GF-D8 (cell line): ENCODE measurements at places on chromosomes 2 and 18.

GRCh38 chr2:46050489-46050888 is 246.7 kb upstream of the EPAS1 start:
- no peak for DNase-seq

GRCh38 chr2:194730266-194730665 is 926.8 kb upstream of the SLC39A10 start:
- DNase-seq, result no peak

GRCh38 chr2:60958800-60959199 is 58.7 kb upstream of the PEX13 start:
- no peak for DNase-seq

GRCh38 chr2:60834270-60834717 is 47.1 kb upstream of the REL start:
- DNase-seq, result no peak

DNA sequence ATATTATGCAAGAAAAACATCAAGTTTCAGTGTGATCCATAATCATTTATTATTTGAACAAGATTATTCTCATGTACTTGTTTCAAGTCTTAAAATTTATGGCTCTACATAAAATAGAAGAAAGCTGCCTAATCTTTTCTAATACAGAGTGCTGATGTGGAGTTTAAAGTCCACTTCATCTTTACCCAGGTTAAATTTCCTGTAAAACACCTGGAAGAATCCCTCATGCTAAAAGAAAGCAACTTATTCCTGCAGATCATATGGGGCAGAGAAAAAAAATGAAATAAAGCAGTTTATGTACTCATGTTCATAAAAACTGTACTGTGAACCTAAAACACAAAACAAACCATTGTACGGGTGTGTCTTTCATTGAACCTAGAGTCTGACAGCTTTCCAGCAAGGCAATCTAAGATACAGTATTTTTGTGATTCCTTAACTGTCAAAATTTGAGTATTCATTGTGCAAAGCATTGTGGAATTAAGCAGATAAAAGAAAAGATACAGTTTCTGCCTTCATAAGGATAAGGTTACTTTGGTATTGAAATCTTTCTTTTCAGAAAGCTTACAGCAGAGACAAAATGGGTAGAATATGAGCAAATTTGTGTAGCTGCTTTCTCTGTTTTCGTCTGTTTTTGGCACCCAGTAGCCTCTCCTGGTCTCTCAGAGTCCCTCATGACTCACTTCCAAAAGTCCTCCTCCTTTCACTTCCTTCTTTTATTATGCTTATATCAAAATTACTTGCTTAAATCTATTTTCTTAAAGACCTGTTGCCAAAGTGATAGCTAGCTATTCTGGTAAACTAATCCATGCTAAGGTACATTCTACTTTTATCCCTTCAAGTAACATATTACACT is 26.9 kb upstream of the GLS start:
- no peak for DNase-seq

- DNase-seq, result no peak
These were observed 1288.0 kb upstream of the ZEB2 start for GRCh38 chr2:145807968-145808367.

DNA sequence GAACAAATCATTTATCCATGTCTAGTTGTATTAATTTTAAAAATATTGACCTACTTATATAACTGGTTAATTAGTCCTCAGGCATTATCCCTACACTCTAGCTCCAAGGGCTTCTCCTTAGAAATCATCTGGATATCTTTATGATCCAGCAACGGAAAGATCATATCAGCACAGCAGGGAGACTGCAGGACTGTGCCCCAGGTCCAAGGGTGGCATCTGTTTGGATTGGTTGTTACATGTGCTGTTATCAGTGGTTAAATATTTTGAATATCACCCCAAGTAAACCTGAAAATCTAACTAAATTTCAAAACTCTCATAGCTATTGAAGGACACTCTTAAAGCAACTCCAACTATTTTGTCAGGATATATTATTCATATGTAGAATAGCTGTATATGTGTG is 556.2 kb upstream of the ZEB2 start:
- no peak for DNase-seq

- DNase-seq, result no peak
These were observed 38.2 kb upstream of the ALPP start for GRCh38 chr2:232340171-232340935.

- DNase-seq, result no peak
These were observed 69.3 kb downstream of the FARP2 start for GRCh38 chr2:241425368-241425767.

DNA sequence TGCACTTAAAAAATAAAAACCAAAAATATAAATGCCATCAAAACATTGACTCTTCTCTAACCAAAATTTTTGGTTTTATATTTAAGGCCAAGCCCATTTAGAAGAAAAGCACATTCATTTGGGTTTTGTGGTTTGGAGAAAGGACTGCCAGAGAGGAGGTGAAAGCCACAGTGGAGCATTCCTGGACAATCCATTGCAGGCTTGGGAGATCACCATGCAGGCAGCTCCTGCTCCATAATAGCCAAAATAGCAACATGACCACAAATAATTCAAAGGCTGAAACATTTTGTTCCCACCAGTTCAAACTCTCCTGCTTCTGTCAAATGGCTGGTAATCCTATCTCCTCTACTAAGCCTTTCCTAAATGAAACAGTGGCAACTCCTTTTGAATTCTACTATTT is 73.5 kb downstream of the GALNT3 start:
- no peak for DNase-seq

GRCh38 chr2:45316576-45317338 is 294.3 kb downstream of the SRBD1 start:
- no peak for DNase-seq

GRCh38 chr2:207936380-207936779 is 88.9 kb downstream of the PLEKHM3 start:
- no peak for DNase-seq

GRCh38 chr2:36387258-36387916 is 31.8 kb downstream of the CRIM1 start:
- no peak for DNase-seq

DNA sequence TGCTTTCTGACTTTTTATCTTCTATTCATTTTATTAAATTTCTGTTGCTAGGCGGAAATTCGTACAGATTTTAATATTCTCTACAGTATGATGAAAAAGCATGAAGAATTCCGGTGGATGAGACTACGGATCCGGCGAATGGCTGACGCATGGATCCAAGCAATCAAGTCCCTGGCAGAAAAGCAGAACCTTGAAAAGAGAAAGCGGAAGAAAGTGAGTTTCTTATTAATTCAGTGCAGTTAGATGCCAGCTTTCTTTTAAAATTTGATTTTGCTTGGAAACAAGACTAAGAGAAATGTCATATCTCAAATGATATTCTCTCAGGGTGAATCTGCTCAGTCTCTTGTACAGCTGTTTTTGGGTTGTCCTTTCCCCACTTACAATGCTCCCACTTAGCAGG is 84.3 kb downstream of the MGAT5 start:
- DNase-seq, result no peak

DNA sequence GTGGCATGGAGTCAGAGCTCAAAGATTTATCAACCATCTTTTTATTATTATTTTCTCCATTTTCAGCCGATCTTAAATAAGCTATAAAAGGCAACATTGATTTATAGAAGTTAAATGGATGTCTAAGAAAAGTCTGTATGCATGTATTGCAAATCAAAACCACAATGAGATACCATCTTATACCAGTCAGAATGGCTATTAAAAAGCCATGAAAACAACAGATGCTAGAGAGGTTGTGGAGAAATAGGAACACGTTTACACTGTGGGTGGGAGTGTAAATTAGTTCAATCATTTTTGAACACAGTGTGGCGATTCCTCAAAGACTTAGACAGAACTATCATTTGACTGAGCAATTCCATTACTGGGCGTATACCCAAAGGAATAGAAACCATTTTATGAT is 731.0 kb downstream of the CNTNAP5 start:
- no peak for DNase-seq

DNA sequence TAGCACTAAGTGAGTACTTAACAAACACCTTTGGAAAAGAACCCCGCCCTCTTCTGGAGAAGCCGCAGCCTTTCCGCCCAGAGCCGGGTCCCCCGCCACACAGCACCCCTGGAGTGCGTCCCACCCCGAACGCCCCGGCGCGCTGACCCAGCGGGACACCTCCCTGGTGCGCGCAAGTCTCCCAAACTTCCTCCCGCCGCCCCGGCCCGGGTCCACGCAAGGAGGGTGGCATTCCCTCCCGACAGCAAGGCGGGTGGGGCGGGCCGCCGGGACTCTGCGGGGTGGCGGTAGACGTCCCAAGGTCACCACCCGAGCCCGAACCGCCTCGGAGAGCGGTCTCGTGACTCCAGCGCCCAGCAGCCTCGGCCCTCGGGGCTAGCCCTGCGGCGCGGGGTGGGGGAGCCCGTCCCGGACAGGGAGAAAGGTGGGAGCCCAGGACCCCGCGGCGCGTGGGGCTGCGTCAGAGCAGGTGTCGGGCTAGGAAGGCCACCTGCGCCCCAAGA is 598 bp downstream of the CCDC93 start:
- no peak for DNase-seq

DNA sequence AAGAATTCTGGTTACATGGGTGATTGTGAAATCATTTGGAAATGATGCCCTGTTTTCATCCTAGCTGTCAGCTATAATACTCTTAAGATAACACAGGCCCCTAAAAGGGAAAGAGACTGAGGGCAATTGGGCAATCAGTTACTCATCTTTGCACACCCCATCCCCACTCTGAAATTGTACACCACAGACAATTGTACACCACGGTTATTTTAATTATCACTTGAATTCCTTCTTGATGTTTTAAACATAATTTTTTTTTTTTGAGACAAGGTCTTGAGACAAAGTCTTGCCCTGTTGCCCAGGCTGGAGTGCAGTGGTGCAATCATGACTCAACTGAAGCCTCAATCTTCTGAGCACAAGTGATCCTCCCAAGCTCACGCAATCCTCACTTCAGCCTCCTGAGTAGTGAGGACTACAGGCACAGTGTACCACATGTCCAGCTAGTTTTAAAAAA is 862.4 kb upstream of the ACVR2A start:
- no peak for DNase-seq

DNA sequence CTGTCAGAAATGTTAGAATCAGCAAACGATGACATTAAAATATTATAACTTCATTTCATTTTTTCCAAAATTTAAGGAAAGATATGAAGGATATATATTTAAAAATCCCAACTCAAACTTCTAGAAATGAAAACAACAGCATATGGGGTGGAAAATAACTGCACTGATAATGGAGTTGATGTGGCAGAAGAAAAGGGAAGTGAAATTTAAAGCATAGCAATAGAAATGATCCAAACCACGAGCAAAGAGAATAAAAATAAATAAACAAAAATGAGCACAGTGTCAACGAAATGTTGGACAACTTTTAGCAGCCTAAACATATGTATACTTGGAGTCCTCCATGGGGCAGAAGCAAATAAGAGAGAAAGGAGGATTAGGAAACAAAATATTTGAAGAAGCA is 280.2 kb downstream of the KCNJ3 start:
- DNase-seq, result no peak

- DNase-seq, result no peak
These were observed 74.2 kb upstream of the MC4R start for GRCh38 chr18:60446821-60447220.

- DNase-seq, result no peak
These were observed 802.1 kb upstream of the SLC39A10 start for GRCh38 chr2:194854941-194855340.

GRCh38 chr18:30632071-30632698 is 410.4 kb downstream of the DSC3 start:
- no peak for DNase-seq

- DNase-seq, result no peak
These were observed 68.8 kb downstream of the CAVIN2 start for GRCh38 chr2:191778041-191778440.

- DNase-seq, result no peak
These were observed 27.8 kb downstream of the AGFG1 start for GRCh38 chr2:227499627-227500300.

DNA sequence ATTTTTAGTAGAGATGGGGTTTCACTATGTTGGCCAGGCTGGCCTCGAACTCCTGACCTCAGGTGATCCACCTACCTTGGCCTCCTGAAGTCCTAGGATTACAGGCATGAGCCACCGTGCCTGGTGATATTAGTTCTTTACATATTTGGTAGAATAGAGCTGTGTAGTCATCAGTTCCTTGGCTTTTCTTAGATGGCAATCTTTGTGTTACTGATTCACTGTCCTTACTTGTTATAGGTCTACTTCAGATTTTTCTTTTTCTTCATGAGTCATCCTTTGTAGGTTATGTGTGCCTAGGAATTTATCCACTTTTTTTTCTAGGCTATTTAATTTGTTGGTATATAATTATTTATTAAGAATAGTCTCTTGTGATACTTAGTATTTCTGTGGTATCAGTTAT is 30.3 kb upstream of the ZSWIM2 start:
- no peak for DNase-seq

DNA sequence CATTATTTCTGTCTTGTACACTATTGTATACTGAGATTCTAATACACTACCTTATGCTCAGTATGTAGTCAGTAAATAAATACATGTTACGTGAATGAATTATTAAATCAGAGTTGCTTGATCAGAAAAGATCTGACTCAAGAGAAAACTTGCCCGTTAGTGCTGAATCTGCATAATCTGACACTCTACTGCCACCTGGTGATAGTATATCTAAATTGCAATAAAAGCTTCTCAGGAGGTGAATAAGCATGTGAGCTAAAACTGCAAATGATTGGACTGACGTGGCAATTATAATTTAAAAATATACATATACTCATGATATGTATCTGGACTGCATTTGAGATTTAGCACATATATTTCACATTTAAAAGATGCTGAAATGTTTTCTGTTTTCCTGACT is 70.4 kb downstream of the KIAA1328 start:
- DNase-seq, result peak; percentile 21

- DNase-seq, result no peak
These were observed 487.7 kb downstream of the LRRTM4 start for GRCh38 chr2:77034445-77034844.

GRCh38 chr2:45821558-45822271 is 170.2 kb downstream of the PRKCE start:
- no peak for DNase-seq

- DNase-seq, result no peak
These were observed 253.2 kb upstream of the RAB6C start for GRCh38 chr2:129726216-129726615.

DNA sequence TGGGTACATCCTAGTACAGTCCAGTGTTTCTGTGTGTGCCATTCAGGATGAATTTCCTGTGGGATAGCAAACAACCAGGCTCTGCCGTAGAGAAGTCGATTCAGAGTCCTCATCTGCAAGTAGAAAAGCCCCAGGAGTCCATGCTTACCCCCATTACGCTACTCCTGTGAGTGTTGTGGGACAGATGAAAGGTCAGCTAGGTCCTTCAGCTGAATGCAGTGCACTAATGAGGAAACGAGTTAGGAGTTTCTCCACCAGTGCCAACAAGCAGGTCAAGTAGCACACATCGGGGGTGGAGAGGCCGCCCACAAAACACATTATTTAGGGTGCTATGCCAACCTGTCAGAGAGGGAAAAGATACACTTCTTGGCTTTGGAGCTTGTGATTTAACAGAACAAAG is 2.5 kb upstream of the GPR39 start:
- no peak for DNase-seq
